ENCODE measurements at places on chromosomes 7 and 10.

GRCh38 chr10:6669269-6669859, 89.3 kb upstream of the PRKCQ start:
- no peak for DNase-seq

- no peak for DNase-seq
Observed at GRCh38 chr10:12351447-12351846, 2.1 kb downstream of the CAMK1D start.

DNA sequence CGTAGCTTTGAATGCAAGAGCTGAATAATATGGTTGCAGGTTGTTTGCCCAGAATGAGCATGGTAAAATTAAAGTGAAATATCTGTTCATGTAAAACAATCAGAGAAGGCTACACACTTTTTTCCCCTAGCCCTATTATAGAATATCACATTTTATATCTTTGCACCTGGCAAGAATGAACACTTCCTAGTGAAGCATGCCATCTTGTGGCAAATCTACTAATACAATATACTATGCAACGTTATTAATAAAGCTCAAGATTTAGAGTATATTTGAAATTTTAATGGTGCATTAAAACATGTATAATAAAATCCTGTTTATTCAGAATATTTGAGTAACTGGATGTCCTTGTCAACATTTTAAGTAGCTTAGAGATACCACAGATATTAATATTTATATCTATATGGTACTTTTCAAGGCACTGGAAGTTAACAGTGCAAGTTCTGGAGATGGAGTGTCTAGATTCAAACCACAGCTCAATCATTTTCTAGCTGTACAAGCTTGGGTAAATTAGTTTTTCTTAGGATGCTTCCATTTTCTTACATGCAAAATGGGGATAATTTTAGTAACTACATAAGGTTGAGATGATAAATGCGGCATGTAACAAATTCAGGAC, 643.1 kb upstream of the SEMA3D start:
- DNase-seq = peak; percentile 21

GRCh38 chr10:48482207-48482606, 122.7 kb downstream of the ARHGAP22 start:
- no peak for DNase-seq

DNA sequence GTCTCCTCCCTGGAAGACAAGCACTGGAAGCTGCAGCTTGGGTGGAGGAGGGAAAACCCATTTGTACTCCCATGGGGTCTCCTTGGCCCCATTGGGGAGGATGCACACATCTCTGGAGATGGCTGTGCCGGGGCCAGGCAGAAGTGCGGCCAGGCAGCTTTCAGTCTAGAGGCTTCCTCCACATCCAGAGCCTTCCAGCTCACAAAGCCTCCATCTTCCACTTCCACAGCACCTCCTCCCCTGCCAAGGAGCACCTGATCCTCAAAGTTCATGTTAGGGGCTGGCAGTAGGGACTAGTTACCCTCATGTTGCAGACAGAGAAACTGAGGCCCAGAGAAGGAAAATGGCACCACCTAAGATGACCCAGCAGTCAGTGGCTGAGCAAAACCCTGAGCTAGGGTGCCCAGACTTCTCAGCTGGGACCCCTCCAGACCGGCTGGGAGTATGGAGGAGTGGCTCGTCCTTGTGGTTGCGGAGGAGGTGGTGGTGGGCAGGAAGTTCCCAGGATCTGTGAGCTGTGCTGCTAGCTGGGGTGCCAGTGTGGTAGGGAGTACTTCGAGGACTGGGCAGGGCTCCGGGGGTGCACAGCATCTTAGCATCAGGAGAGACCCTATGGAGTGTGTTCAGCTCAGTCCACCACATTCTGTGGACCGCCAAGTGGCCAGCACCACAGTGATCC, 44.2 kb downstream of the ADCYAP1R1 start:
- DNase-seq = no peak

- DNase-seq = no peak
Observed at GRCh38 chr10:18681366-18681765, 22.1 kb downstream of the ARL5B start.

DNA sequence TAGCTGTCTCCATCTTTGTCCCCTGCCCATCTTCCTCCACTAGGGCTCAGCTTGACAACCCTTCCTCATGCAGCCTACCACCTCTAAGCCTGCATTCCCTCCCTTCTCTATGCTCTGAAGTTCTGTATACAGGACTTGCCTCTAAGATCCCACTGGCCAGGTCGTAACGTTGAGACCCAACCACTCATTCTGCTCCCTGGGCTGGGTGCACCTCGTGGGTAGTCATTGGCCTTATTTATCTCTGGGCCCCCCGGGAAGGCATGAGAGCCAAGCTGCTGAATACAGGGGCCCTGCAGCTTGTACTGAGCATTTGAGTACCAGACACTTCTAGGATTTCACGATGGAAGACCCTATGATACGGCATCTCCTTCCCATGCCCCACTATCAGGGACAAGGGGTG, 31.2 kb downstream of the MYL10 start:
- DNase-seq = no peak

- DNase-seq = no peak
Observed at GRCh38 chr7:7786595-7786994, 68.2 kb upstream of the RPA3 start.

- DNase-seq = no peak
Observed at GRCh38 chr10:71801361-71801760, 28.0 kb upstream of the VSIR start.

DNA sequence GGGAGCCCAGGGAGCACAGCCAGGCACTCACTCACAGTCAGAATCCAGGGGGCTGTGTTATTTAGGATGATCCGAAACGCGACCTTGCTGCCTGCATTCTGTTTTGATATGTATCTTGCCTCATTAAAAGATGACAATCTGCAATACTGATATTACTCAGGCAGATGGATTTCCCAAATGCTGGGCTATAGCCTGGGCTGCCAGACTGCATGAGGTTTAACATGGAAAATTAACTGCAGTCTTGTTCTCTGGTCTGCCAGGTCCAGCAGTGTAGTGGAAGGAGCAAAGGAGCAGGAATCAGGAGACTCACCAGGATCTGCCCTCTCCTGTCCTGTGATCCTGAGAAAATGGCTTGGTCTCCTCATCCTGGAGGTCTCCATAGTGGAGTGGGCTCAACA, 258.1 kb downstream of the PAXIP1 start:
- DNase-seq = no peak

DNA sequence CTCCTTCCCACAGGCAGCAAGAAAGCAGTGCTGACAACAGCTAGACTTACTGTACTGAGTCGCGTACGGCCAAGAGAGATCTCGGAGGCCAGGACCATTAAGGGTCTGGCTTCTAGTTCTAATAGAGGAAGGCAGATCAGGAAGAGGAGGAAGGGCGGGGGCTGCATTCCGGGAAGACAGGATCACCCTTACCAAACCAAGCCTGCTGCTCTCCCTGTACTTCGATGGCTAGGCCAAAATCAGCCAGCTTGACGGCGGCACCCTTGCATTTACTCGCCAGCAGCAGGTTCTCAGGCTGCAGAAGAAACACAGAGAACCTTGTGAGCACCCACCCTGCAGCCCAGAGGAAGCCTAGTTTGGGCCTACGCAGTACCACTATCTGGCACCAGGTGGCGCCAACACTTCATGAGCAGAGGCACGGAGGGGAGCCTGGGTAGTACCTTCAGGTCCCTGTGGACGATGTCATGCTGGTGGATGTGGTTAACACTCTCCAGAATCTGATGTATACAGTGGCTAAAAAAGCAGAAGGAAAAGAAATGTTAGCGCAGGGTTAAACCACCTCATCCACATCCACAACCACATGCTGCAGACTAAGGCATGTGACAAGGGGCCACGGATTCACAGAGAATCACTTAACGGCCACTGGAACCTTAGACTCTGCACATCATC, 25.4 kb downstream of the CAMK2G start:
- peak; percentile 9 for DNase-seq

GRCh38 chr10:58937423-58937822, 239.0 kb upstream of the PHYHIPL start:
- DNase-seq = no peak

GRCh38 chr7:85529831-85530230, 343.0 kb upstream of the SEMA3D start:
- DNase-seq = no peak

DNA sequence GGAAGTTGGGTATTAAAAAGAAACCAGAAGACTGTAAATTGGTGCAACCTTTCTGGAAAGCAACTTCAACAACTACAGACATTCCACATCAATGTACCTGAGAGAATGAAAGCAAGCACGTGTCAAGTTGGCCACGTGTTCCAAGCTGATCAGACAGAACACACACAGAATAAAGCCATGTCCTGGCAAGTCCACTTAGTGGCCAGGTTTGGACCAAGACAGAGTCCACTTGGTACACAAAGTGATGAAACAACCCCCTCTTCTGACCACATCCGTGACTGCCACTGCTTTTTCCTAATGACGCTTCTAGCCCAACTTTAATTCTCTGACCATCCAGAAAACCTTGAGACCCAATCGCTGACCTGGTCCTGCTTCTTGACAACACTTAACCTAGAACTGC, 109.4 kb downstream of the ABLIM1 start:
- no peak for DNase-seq

GRCh38 chr10:52746169-52746568, 26.4 kb downstream of the MBL2 start:
- DNase-seq = no peak

GRCh38 chr7:123749537-123749857, 694 bp upstream of the WASL start:
- DNase-seq = no peak

DNA sequence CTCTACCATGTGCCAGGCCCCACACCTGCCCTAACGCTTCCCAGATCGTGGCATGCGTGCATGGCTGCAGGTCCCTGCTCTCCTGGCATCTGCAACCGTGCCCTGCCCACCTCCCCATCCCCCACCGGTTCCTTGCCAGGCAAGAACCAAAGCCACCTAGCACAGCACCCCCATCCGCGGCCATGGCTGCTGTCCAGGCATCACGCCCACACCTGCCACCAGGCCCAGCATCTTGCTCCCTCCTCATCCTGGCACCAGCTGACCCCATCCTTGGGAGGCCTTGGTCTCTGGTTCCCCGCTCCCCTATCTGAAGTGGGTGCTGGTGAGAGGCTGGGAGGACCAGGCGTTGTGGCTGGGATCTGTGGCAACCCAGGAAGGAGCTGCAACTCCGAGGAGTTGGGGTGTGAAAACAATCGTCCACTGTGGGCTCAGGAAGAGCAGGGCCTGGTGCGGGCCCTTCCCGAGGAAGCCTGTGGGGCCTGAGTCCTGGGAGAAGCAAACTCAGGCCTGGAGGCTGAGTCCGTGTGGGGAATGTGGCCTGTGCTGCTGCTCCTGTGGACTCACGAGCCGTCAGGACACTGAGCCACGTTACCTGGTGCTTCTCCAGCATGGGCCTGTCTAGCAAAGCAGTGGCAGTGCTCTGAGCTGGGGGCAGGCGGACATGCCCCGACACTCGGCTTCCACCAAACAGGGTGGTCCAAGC, 417.1 kb downstream of the DNAJB6 start:
- DNase-seq = no peak

GRCh38 chr7:131533151-131533559, 23.3 kb downstream of the PODXL start:
- no peak for DNase-seq

- DNase-seq = no peak
Observed at GRCh38 chr10:85610381-85611092, 756.1 kb downstream of the GRID1 start.

GRCh38 chr7:88165697-88166096, 54.1 kb downstream of the SRI start:
- no peak for DNase-seq

DNA sequence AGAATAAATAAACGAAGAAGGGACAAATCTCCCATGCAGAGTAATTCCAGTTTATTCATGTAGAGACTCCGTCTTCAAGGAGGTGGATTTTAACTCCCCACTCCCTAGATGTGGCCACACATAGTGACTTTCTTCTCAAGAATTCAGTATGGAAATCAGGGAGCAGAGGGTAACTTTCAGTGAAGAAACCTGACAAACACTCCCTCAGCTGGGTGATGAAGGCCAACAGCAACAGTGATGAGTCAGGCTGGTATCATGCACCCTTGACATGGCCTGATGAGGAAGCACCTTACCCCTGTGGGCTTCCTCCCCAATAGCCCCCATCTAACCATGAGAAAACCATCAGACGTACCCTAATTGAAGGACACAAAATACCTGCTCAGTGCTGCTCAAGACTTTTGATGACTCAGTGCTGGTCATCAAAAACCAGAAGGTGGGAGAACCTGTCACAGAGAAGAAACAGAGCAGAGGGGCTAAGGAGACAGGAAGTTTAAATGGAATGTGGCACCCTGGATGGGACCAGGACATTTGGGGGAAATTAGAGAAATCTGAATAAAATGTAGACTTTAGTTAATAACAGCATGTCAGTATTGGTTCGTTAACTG, 50.6 kb downstream of the ADAMTS14 start:
- DNase-seq = no peak

GRCh38 chr7:141366091-141366621, 185.1 kb upstream of the AGK start:
- DNase-seq = peak; percentile 68

GRCh38 chr7:82124445-82124844, 319.1 kb downstream of the CACNA2D1 start:
- DNase-seq = no peak

- DNase-seq = peak; percentile 17
Observed at GRCh38 chr10:63702092-63702491, 180.9 kb downstream of the REEP3 start.

- no peak for DNase-seq
Observed at GRCh38 chr10:86830043-86830591, 73.7 kb downstream of the BMPR1A start.

- DNase-seq = no peak
Observed at GRCh38 chr10:18689498-18689897, 30.3 kb downstream of the ARL5B start.

- DNase-seq = no peak
Observed at GRCh38 chr10:132381741-132382140, 15.3 kb upstream of the PWWP2B start.

- no peak for DNase-seq
Observed at GRCh38 chr7:157654350-157654749, 317.5 kb downstream of the DNAJB6 start.

DNA sequence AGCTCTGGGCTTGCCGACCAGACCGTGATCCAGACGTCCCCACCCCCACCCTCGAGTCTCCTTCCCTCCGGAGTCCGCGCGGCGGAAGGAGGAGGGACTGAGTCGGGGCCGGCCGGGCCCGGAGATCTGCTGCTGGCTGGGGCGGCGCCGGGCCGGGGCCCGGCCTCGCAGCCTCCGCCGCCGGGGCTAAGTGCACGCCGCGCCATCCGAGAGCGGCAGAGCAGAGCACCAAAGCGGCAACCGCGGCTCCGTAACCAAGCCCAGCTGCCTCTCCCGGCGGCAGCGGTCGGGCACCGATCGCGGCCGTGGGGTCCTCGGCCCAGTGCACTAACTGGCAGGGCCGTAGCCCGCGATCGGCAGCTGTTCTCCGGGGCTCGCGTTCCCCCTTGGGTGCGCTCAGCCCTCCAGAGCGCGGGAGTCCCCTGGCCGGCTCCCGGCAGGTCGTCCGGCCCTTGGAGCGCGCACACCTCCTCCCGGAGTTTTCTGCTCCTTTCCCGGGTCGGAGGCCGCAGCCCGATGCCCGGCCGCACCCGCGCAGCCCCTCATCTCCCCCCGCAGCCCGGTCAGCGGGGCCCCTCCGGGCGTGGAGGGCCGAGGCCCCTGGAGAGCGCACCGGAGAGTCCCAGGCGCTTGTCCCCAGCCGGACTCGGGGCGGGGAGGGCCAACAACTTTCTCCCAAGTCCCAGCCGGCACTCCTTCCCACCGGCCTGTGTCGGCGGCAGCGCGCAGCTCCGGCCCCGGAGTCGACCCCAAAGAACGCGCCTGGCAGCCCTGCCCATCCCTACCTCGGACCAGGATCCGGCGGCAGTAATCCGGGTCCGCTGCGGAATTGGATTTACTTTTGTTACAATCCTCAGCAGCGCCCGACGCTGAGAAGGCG, 799 bp downstream of the VAX1 start:
- DNase-seq = no peak

- no peak for DNase-seq
Observed at GRCh38 chr10:110762109-110762848, 109.4 kb upstream of the PDCD4 start.

Measured in DMS79 treated with DMSO at 0.1 percent for 48 hours (cell line).